ENCODE measurements at places on chromosomes 2 and 18.

DNA sequence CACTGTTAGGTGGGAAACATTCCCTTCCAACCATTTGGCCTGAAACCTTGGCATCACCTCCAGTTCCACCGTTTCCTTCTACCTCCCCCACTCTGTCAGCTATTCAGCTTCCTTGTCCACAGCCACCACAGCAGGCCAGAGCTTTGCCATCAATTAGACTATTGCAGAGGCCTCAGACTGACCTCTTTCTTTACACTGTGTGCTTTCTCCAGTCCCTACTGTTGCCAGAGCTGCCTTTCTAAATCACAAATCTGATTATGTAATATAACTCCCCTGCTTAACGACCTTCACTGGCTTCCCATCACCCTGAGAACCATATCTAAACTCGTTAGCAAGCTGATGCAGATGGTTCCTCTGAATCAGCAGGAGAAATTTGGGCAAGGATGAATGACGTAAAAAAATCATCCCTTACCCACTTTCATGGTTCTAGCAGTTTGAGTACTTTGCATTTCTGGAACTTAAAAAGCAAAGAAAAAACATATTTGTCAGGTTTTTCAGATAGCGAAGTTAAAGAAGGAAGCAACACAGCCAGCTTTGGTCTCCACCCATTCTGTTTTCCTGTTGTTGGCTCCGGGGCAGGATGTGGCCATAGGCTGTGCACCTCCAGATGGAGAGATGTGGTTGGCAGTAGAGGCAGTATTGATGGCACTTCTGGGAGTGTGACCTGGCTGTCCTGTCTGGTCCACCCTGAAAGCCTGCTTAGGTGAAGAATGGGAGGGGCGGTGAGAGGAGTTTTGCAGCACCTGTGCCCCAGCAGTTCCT lies 422.1 kb downstream of the PARD3B start:
- DNase-seq = no peak

- no peak for DNase-seq
Observed at GRCh38 chr2:120740765-120741524, 5.3 kb downstream of the GLI2 start.

- DNase-seq = no peak
Observed at GRCh38 chr2:28247734-28248133, 144.9 kb upstream of the FOSL2 start.

GRCh38 chr2:112688086-112688880 lies 32.5 kb upstream of the NT5DC4 start:
- DNase-seq = no peak

DNA sequence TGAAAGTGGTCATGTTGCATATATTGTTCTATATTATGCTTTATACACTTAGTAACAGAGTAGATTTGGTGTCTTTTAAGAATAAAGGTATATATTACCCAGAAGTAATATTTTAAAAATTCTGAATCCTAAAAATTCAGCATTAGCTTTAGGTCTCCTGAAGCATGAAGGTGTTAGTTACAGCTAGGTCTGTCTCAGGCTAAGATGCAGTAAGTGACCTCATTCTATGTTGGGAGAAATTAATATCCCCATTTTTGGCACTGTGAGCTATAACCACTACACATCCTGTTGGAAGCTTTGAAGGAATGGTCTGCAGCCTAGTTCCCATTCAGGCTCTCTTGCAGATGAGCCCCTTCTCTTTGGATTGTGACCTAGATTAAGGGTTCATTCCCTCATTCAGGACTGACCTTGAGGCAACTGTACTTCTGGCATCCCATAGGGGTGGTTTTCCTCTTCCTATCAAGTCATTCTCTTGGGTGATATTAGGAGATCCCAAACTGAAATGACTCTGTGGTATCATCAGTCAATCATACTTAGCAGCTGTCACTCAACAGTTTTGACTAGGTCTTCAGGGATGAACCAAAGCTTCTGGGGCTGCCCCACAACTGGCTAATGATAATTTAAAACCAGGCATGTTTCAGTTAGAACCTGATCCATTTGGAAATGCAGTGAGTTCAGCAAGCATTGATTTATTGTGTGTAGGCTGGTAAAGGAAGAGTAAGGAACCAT lies 117.7 kb downstream of the GPD2 start:
- DNase-seq = no peak

- peak; percentile 29 for DNase-seq
Observed at GRCh38 chr2:85852937-85853498, 35.8 kb downstream of the ST3GAL5 start.

GRCh38 chr2:228747483-228747882 lies 523.6 kb downstream of the PID1 start:
- no peak for DNase-seq

DNA sequence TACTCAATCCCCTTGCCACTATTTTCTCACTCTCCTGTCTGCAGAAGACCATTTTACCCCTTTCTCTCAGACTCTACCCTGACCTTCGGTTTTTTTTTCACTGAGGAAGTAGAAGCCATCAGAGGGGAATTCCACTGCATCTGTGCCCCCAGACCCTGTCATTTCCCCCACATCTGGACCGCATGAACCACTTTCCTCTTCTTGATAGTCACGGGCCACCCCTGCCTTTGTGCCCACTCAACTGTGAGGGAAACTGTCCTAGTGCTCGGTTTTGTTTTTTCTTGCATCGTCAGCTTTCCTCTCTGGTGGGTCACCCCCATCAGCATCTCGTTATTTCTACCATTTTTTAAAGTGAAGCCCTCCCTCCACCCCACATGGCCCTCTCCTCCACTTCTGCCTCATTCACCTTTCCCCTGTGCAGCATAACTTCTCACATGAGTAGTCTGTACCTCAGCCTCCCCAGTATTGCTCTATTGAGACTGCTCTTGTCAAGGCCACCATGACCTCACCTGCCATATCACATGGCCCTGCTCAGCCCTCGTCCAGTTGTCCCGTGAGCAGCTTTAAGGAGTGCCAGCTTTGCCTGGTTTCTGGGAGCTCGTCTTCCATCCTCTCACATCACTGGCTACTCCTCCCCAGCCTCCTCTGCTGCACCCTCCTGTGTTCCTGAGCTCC lies 32.4 kb downstream of the TMEM87B start:
- DNase-seq = no peak

DNA sequence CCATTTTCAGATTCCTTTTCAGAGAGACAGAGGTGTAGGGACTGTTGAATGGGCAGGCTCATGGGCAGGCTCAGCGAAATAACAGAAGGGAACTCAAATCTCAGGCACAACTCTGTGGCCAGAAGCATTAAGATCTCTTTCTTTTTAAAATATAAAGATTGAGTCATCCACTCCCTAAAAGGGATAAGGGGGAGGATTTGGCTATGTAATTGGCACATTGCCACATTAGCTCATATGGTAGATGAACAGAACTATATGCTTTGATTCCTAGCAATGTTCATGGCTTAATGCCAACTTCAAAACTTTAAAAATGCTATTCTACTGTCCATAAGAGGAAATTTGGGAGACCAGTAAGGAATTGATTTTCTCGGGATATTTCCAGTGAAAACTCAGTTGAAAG lies 53.8 kb upstream of the SLC5A7 start:
- no peak for DNase-seq

- no peak for DNase-seq
Observed at GRCh38 chr18:77127769-77128671, 4.6 kb downstream of the MBP start.

DNA sequence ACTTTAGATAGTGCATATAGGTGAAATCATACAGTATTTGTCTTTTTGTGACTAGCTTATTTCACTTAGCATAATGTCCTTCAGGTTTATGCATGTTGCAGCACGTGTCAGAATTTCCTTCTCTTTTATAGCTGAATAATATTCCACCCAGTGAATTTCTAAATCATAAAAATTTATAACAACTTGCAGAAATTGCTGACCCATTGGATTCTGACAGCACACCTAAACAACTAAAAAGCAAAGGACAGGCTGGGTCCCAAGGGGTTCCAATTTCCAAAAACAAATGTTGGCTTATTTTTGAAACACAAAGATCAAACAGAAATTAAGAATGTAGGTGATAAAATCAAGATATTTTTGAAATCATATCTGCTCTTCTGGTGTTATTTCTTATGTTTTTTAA lies 86.5 kb upstream of the ACKR3 start:
- no peak for DNase-seq

DNA sequence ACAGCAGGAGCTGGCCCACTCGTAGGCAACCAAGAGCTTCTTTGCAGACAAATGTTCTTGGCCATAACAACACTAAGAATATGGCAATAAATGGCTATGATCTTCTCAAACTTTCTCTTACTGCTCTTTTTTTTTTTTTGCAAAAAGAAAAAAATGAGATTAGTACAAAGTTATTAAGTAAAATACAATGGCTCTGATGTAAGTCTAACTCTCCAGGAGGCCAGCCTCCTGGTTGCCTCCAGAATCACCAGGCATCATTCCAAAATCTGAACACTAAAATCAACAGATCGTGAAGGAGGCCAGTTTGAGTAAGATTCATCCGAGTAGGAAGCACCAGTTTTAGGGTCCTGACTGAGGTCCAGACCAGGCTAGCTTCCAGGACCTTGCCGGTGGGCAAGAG lies 20.8 kb upstream of the FIGN start:
- no peak for DNase-seq

DNA sequence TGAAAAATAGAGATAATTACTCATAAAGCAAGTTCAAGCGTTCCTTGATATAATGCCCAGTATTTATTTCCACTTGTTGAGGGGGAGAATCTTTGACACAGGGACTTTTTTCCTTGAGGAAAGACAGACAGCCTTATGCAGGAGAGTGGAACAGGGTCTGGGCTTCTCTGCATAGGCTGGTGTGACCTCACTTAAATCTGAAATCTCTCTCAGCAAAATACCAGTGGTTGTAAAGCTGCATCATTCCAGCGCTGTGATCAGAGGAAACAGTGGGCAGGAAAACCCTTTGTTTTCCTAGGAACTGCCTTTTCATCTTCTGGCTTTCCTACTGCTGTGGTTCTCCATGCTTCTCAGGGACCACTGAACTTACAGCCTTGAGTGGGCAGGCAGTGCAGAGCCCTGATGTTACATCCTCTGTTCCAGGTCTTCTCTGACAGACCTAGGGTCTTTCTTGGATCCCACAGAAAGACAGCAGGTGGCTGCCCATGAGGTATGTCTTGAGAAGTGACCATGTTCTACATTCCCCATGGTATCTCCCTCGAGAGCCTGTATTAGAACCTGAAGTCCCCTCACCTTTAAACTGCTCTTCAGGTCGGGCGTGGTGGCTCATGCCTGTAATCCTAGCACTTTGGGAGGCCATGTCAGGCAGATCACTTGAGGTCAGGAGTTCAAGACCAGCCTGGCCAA lies 17.6 kb upstream of the MAP4K4 start:
- no peak for DNase-seq

DNA sequence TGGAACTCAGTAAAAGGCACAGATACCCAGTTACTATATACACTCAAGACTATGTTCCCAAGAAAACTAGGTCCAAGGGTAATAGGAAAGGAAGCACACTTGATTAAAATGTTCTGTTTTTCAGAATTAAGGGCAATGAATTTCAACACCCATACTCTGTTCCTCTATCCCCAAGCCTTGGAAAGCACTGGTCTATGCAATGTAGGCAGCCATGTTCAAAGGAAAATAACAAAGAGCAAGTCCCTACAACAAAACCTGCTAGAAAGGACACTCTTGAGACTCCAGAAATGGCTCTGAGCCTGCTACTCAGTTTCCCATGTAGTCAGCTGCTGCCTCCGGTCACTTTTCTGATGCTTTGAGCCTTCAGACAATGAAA lies 6.8 kb downstream of the CYB5A start:
- DNase-seq = no peak

GRCh38 chr18:2551425-2551824 lies 19.9 kb downstream of the METTL4 start:
- no peak for DNase-seq

- no peak for DNase-seq
Observed at GRCh38 chr2:8636721-8637636, 44.9 kb upstream of the ID2 start.

GRCh38 chr2:187876554-187876953 lies 322.3 kb upstream of the TFPI start:
- DNase-seq = no peak

GRCh38 chr2:74843899-74844298 lies 10.0 kb downstream of the HK2 start:
- DNase-seq = no peak

DNA sequence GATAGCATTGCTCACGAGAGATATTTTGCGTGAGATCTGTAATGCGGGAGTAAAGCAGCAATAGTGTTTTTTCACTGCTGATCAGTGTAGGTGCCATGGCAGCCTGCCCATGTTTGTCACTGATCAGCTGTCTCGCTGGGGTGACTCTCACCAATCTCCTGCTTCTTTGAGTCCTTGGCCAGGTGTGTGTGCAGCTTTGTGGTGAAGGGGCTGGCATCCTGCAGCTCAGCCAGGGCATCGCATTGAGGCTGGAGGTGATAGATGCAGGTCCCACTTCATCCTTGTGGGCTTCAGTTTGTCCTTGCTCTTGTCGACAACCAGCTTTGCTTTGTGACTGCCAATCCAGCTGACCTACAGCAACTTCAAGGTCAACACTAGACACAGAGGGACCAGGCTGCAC lies 258.3 kb upstream of the CXCR4 start:
- no peak for DNase-seq

- DNase-seq = no peak
Observed at GRCh38 chr2:58959996-58960395, 718.9 kb upstream of the FANCL start.

DNA sequence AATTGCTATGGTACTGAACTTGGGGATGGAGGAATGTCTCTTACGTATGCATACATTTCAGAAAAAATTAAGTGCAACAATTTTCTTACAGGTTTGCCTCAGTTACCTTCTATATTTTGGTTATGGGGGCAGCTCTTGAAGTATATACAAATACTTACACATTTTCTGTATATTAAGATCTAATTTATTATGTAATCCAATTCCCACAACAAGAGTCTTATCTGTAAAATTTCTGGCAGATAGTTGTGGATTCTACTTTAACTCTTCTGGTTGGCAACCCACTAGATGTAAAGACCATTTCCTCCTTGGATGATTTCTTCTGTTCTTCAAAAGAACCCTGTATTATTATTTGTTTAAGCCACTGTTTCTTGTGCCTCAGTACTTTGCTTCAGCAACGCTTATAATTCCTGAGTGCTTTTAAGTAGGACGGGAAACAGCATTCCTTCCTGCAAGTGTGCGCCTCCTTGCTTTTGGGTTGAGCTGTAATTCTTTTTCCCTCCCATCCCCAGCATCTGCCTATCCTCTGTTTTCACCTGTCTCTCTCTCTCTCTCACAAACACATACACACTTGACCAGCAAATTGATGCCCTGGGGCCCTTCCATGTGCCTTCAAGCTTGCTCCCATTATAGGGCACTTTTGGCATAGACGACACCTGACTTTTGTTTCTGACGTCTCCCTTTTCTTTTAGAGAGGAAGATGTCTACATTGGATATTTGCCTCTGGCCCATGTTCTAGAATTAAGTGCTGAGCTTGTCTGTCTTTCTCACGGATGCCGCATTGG lies 61.4 kb downstream of the ACSL3 start:
- DNase-seq = no peak

DNA sequence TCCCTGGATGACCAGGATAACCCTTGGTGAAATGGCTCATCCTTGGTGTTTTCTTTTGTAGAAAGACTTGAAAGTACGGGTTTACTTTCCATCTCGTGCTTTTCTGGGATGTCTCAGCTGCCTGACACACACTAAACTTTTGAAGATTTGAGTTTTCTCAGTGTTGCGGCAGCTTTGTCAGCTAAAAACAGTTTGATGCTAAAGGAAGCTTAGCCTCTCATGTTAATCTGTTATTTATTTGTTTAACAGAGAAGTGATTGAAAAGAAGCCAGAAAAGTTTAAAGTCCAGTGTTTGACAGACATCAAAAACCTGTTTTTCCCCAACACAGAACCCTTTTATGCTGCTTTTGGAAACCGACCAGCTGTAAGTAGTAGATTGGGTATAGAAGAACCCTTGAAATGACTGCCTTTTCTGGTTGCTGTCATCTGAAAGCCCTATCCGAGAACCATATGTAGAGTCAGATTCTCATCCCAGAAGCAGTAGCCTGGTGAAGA lies 72.8 kb downstream of the LPIN1 start:
- DNase-seq = no peak

GRCh38 chr18:59681051-59681450 lies 16.2 kb downstream of the CCBE1 start:
- no peak for DNase-seq

All from activated CD8-positive, alpha-beta memory T cell treated with anti-CD3 and anti-CD28 coated beads for 4 hours (primary cell).